HepG2 (cell line): ENCODE measurements at places on chromosomes 6 and 20.

DNA sequence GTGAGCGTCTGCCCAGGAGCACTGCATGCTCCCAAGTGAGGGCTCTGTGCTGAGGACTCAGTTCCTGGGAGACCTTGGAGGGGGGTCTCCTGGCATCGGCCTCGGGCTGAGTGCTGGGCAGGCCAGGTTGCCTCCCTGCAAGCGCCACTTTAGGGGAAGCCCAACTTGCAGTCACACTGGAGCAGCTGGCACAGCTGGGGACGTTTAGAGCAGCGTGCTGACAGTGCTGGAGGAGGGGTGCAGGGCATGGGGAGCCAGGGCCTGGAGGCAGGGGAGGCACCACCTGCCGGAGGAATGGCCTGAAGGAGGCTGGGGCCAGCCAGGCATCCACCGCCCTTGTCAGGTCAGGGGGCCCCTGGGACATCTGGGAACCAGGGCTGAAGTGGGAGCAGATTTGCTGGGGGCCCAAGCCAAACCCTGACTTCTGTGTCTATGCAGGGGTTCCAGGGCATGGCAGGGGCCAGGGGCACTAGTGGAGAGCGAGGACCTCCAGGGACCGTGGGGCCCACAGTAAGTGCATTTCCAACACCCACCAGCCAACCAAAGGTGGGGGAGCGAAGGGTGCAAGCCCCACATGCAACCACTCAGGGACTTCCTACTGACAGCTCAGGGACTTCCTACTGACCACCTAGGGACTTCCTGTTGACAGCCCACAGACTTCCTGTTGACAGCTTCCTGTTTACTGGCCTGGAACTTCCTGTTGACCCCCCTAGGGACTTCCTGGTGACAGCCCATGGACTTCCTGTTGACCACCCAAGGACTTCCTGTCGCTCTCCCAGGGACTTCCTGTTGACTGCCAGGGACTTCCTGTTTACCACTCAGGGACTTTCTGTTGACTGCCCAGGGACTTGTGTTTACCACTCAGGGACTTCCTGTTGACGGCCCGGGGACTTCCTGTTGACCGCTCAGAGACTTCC lies 33.6 kb downstream of the COL20A1 start:
- DNase-seq = no peak

- DNase-seq = no peak
Observed at GRCh38 chr6:42829561-42830092, 47.8 kb downstream of the BICRAL start.

GRCh38 chr6:62146954-62147853 lies 138.8 kb downstream of the KHDRBS2 start:
- no peak for DNase-seq

- DNase-seq = no peak
Observed at GRCh38 chr6:149910721-149911151, 12.2 kb downstream of the RAET1G start.

- no peak for DNase-seq
Observed at GRCh38 chr6:141744971-141745370, 387.8 kb upstream of the GJE1 start.

DNA sequence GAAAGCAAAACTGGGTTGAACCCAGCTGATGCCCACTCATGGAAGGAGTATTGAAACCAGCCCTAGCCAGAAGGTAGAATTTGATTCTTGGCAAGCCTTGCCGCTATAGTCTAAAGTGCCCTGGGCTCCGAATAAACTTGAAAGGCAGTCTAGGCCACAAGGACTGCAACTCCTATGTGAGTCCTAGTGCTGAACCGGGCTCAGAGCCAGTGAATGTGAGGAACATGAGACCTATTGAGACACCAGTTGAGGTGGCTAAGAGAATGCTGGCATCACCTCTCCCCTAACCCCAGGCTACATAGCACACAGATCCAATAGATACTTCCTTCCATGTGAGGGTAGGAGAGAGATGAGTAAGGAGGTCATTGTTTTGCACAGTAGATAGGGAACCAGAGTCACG lies 3.5 kb upstream of the DEFB110 start:
- DNase-seq = no peak

DNA sequence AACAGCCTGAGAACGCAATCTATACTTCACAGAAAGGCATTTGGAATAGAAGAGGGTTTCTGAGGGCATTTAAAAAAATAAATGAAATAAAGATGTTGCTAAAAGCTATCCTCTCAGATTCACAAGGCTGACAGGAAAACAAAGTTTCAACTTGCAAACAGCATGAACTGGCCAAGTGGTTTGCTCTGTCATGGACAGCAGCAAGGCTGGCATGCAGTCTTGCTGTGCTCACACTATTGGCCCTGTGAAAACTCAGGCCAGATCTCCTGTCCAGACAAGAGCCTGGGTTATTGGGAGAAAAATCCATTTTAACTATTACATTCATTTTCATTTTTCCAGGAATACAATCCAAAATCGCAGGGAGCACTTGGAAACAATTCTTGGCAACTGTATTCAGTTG lies 506.2 kb upstream of the SLC35B3 start:
- no peak for DNase-seq

DNA sequence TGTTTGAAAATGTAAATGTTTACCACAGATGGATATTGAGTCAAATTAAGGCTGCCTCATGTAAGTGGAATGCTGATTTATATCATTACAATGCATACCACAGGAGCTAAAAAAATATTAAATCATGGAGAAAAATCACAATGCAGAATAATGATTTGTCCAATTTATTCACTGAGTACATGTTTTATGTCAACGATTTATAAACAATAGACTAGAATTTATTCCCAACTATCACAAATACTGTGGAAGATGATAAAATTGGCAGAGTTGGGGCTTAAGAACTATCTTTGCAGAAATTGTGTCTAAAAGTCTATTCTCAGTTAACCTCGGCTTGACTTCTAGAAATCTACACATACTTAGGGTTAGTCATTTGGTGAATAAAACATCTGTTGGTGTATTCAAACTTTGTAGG lies 472.1 kb upstream of the MARCKS start:
- no peak for DNase-seq

DNA sequence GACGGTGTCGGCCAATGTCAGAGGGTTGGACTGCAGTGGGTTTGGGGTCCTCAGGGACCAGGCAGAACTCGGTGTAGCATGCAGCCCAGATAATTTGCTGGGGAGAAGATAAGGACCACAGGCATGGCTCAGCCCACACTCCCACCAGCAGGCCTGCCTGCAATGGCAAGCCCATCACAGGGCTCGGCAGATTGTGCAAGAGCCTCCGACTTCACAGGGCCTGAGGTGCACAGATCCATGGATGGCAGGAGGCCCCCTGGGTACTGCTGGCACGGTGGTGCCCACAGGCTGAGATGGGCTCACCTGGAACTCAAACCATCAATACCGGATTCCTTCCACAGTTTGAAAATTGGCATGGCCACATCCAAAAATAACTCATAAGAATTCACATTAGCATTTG lies 180.3 kb downstream of the TTLL2 start:
- DNase-seq = no peak
